ENCODE measurements at places on chromosomes 1 and 21.
A peak's percentile ranks its signal among the peaks of the same experiment; 100 is the strongest.

- no peak for DNase-seq
Observed at GRCh38 chr1:36816348-36816747, 218.0 kb downstream of the GRIK3 start.

- no peak for DNase-seq
Observed at GRCh38 chr1:145786271-145786670, 37.6 kb downstream of the RNF115 start.

DNA sequence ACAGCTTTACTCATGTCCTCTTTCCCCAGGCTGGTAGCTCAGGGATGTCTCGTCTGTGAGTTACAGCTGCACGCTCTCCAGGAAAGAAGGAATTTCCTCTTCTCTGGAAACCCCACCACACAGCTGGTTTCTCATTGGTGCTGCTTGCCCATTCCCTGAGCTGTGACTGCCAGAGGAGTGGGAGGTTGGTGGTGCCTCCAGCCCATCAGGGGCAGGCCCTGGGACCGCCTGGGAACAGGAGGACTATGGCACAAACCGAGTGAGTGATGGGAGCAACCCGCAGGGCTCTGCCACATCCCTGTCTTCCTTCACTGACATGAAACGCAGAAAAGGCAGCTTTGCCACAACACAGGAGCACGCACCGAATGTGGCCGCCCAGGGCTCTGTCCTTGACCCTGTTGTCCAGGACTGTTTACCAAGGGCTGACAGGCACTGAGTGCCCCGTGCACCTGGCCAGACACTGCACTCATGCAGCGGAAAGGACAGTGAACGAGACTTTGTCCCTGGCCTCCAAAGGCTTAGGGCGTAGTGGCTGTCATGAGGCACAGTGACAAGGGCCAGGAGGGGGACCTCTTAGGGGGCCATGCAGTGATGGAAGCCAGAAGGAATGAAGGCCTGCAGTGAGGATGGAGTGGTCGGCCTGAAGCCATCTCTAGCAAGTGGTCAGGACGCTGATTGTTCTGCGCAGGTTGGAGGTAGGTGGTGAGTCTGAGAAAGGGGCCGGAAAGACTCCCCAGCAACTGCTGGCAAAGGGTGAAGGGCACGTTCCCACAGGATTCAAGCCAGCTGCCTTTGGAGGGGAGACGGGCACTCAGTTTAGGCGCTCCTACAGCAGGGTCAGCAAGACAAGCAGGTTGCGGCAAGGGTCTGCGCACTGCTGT lies 1.7 kb upstream of the CCNL2 start:
- no peak for DNase-seq

GRCh38 chr21:44780767-44781459 lies 20.7 kb downstream of the UBE2G2 start:
- DNase-seq: no peak

- no peak for DNase-seq
Observed at GRCh38 chr1:165632152-165632469, 1.1 kb downstream of the MGST3 start.

GRCh38 chr1:161200421-161200991 lies 1.7 kb upstream of the ADAMTS4 start:
- no peak for DNase-seq

GRCh38 chr1:221162352-221162751 lies 283.1 kb downstream of the HLX start:
- no peak for DNase-seq

DNA sequence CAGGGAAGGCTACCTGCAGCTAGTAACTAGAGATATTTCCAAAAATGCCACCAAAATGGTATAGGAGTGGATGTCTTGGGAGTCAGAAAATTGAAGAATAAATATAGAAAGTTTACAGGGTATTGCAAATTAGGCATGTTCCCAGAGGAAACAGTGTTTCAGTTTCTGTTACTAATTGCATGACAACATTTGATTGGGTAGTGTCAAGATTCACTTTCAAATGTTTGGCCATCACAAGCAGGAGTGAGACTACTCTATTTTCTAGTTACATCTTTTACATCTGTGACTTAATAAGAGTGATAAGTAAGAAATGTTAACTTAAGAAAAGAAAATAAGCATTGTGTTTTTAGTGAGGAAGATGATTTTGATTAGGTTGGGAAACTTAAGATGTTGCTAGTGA lies 30.2 kb downstream of the AMY1C start:
- no peak for DNase-seq

- DNase-seq: no peak
Observed at GRCh38 chr1:47841356-47841755, 155.8 kb downstream of the TRABD2B start.

- no peak for DNase-seq
Observed at GRCh38 chr1:67761091-67761490, 72.2 kb downstream of the GNG12 start.

GRCh38 chr1:58325866-58326265 lies 220.7 kb downstream of the OMA1 start:
- no peak for DNase-seq

- no peak for DNase-seq
Observed at GRCh38 chr1:24297187-24297851, 21.8 kb upstream of the GRHL3 start.

- no peak for DNase-seq
Observed at GRCh38 chr1:194950584-194950983, 1657.7 kb downstream of the KCNT2 start.

GRCh38 chr1:119873135-119874015 lies 22.9 kb downstream of the ADAM30 start:
- DNase-seq: no peak

DNA sequence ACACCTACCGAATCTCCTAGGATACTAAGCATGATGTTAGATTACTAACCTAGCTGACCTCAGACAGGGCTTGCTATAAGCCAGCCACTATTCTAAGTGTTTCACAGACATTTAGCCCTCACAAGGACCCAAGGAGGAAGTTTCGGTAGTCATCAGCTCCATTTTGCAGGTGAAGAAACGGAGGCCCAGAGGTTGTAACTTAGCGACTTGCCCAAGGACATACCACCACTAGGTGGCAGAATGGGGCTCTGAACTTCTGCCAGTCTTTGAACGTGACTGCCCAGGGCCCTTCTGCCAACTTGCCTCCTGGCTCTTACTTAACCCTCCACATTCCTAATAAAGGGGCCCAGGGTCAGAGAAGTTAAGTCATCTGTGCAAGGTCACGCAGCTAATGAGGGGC lies 283.5 kb downstream of the C1orf94 start:
- DNase-seq: peak; percentile 38

- DNase-seq: no peak
Observed at GRCh38 chr1:31510853-31511789, 65.2 kb upstream of the TINAGL1 start.

DNA sequence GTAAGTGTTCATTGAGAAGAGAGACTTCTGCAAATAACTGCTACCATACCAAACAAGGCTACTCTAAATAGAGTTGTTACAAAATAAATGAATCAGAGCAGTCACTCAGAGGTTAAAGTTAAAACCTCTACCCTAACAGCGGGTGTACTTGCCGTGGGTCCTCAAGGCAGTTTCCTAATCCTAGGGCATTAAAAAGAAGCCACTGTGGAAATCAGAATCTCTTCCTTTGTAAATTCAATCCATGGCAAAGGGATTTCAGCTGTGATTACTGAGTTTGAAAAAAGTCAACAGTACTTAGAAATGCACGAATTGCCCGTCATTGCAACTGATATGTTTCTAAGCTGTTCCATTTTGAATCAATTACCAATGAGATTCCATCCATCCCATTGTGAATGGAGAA lies 13.5 kb downstream of the TBX15 start:
- DNase-seq: no peak

- DNase-seq: no peak
Observed at GRCh38 chr21:44354001-44354405, 582 bp downstream of the TRPM2 start.

DNA sequence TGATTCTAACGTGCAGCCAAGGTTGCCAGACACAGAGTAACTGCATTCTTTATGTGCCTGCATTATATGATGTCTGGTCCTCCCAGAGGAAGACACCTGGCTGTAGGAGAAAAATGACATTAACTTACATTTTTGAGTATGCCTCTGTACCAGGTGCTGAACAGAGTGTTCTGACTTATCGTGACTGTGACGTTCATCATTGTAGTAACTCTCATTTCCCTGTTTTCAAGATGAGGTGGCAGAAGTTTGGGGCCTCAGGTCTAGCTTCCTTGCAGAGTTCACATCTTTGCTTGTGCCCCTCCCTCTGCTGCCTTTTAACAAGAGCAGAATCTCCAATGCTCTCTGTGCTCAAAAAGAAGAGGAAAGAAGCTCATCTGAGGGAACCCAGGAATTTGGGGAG lies 488.0 kb downstream of the AJAP1 start:
- DNase-seq: no peak

- DNase-seq: no peak
Observed at GRCh38 chr1:73860421-73860950, 337.5 kb downstream of the LRRIQ3 start.

- no peak for DNase-seq
Observed at GRCh38 chr1:175530622-175531375, 212.6 kb downstream of the TNR start.

DNA sequence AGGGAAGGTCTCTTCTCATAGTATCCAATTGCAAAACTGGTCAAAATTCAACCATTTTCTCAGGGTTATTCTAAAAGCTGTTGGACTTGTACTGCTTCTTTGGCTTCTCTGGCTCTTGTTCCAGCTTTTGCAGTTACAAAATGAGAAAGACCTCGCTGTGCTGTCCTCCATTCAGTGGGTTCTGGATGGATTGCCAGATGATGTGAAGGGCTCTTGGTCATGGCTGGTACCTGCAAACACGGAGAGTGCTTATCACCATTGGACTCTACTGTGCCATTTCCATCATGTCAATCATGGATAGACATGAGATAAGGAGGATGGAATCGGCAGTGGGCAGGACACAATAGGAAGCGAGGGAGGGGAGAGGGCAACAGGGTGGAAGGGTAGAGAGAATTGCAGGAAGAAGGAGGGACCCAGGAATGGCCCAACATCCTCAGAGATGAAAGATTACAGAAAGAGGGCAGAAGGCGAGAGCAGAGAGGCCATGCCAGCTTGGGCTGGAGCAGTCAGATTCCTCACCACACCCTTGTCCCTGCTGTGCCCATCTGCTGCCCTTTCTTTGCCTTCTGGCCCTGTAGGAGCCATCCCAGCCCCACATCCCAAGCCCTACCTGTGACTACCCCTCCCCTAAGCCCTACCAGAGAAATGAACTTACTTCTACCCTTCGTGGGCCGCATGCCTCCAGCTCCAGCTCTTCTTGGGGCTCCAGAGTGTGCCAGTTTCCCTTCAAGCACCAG lies 70.3 kb downstream of the HIVEP3 start:
- DNase-seq: no peak

- no peak for DNase-seq
Observed at GRCh38 chr1:105172788-105173187, 1423.1 kb downstream of the AMY1C start.

- DNase-seq: no peak
Observed at GRCh38 chr1:160797861-160798273, 1.9 kb downstream of the LY9 start.

GRCh38 chr1:107477233-107477632 lies 336.4 kb downstream of the NTNG1 start:
- DNase-seq: no peak

- DNase-seq: no peak
Observed at GRCh38 chr1:67194209-67194863, 28.1 kb downstream of the IL23R start.

GRCh38 chr1:22849770-22850169 lies 122.9 kb downstream of the LACTBL1 start:
- no peak for DNase-seq

DNA sequence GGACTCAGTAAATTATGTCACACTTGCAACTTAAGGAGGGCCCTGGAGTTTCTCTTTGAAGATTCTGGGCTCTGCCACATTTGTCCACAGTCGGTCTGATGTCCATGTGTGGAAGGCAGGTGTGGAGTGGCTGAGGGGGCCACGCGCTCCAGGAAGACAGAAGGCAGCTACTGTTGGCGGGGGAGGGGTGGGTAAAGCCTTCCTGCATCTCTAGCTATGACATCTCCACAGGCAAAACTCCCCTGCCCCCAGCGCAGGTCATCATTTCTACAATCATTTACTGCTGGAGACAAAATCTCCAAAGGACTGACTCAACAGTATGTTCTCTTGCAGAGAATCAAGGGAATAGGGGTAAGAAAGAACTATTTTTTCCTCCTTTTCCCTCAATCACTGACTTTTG lies 11.4 kb upstream of the TSPEAR start:
- DNase-seq: no peak

DNA sequence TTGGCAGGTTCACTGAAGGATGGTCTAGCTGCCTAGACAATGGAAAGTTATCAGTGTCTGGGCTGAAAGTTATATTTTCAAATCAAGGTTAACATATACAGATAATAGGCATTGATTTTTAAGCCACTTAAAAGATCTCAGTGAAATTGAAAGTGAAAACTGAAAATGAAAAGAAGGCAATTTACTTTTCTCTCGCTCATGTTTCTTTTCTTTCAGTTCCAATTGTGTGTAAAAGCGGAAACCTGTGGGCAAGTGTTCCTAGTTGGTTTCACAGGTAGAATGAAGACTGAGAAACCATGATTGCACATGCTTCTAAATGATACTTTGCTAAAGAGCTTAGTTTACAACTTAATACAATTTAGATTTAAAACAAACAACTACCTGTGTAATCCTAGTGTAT lies 383.7 kb downstream of the ZP4 start:
- no peak for DNase-seq

DNA sequence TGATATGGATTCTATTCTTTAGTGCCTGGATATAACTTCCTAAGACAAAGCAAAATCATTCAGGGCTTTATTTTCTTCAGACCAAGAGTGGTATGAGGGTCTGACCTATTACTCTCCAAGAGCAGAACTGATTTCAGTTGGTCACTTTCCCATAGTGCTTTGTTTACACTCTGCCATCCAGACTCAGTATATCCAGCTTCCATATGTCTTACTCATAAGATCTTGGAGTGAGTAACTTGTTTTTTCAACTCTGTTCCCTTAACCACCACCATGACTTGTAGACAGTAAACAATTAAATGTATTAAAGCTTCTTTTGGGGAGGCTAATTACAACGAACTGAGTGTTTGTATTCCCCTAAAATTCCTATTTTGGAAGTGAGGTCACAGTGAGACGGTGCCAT lies 83.4 kb downstream of the USP24 start:
- no peak for DNase-seq

- no peak for DNase-seq
Observed at GRCh38 chr21:31195334-31196015, 148.6 kb downstream of the TIAM1 start.

GRCh38 chr1:42940851-42941639 lies 17.6 kb downstream of the SLC2A1 start:
- DNase-seq: no peak

GRCh38 chr1:81512252-81513003 lies 288.3 kb upstream of the ADGRL2 start:
- no peak for DNase-seq

DNA sequence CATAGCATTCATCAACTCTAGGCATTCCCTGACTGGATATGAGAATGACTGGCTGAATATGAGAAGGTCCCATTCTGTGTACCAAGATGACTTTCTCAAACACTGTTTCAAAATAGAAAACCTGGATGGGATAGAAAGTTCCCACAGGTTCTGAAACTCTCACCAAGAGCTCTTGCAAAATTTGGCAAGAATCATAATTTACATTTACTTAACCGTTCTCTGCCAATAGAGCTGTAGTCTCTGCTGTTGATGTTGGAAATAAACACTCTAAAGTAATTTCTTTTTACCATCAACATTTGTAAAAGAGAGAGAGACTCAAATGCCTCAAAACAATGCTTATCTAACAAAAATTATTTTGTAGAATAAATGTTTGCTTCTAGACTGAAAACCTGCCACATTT lies 221.1 kb downstream of the LMO4 start:
- no peak for DNase-seq
